Right ventricle myocardium inferior (tissue), 1 donor: ENCODE measurements at places on chromosomes 7 and 10.
A peak's percentile ranks its signal among the peaks of the same experiment; 100 is the strongest.

DNA sequence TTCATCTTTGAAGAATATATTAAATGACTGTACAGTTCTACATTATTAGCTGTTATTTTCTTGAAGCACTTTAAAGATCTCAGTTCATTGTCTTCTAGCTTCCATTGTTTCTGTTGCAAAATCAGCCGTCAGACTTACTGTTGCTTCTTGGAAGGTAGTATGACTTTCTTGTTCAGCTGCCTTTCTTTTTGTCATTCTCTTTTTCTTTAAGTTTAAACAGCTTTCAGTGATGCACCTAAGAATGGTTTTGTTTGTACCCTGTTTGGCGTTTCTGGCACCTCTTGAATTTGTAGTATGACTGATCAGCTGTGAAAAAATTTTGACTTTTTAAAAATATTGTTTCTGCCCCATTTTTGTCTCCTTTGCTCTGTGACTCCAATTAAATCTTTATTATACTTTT lies 9.3 kb downstream of the MKLN1 start:
- no peak for DNase-seq

DNA sequence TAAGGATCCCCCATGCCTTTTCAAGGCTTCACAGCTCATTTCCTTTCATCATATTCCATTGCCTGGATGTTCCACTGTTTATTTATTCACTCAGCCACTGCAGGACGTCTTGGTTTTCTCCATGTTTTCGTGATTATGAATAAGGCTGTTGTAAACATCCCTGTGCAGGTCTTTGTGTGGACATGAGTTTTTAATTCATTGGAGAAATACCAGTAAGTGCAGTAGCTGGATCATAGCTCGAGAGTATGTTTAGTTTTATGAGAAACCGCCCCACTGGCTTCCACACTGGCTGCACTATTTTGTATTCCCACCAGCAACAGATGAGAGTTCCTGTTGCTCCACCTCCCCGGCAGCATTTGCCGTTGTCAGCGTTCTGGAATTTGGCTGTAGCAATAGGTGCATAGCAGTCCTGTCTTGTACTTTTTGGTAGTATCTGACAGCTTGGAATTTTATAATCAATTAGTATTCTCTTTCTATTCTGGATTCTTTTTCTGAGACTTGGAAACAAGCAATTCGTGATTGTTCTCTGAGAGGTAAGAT lies 269.9 kb upstream of the PITRM1 start:
- DNase-seq: no peak

GRCh38 chr7:135933509-135934188 lies 43.5 kb downstream of the MTPN start:
- DNase-seq: no peak

DNA sequence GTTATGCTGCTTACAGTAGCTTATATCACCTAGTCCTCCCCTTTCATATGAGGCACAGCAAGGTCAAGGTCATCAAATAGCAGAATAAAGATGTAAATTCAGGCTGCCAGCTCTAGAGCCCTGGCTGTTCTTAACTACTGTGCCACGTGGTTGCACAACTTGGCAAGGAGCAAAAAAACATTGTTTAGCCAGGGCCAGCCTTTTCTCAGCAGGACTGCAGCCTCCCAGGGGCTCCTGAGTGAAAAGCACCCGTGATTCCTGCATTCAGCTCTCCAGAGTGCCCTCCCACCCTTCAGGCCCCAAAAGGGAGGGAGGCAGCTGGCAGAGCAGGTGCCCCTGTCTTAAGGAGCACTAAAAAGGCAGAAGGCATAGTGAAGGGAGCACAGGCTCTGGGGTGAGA lies 31.8 kb upstream of the TM9SF3 start:
- no peak for DNase-seq

- no peak for DNase-seq
Observed at GRCh38 chr7:150927956-150928344, 50.2 kb downstream of the KCNH2 start.

DNA sequence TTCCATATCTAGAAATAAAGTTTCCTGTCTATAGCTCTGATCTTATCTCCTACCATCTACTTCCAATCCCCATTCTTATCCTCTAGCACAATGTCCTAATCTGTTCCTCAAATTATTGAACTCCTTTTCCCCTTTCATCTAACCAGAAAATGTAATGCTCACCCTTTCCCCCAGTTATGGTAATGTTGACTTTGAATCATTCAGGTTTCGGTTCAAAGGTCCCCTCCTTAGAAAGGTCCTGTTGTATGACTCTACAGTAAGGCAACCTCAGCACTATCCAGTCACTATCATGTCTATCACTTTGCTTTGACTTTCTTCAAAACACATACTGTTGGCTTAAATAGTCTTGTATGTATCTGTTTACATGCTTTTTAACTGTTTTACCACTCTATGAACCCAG lies 264.2 kb upstream of the PCDH15 start:
- no peak for DNase-seq

GRCh38 chr7:102425639-102426267 lies 7.6 kb upstream of the ORAI2 start:
- peak; percentile 86 for DNase-seq

DNA sequence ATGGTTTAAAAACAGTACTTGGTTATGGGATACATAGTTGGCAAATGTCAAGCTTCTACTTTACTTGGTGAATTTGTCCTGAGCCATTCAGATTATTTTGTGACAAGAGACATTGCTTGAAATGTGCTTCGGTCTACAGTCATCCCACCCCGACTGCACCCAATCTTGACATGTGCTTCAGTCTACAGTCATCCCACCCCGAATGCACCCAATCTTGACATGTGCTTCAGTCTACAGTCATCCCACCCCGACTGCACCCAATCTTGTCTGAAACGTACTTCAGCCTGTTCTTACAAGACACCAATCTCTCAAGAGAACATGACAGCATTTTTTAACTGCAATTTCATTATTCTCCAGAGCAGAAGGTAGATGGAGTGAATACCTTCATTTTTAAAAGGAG lies 47.8 kb downstream of the PRKCQ start:
- DNase-seq: no peak

DNA sequence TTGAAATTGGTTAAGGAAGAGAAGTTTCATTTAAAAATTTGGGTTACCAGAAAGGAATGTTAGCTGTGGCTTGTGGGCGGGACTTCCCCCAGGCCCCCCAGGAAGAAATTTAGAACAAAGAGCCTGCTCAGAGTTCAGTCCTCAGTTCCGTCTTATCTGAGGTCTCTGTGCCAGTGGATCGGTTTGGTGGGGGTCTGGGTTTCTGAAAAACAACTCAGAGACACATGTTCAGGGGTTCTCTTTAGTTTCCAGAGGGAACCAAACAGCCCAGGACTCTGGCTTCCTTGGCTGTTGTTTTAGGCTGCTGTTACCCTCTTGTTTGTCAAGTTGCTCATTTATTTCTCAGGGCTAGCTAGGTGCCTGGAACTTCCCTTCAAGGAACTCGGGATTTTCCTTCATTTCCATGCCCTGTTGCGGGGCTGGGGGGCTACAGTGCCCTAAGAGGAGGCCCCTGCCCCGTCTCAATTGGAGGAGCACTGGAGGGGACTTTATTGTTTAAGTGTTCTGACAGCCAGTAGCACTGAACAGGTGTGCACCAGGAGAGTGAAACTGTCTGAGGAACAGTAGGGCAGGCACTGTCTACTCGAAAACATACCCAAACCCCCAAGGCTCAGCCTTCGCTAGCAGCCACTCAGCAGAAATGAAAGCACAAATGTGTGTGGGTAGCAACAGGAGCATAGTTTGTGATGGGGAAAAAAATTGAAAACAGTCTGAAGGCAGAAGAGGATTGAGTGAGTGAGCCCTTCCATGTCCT lies 59.9 kb downstream of the ALOX5 start:
- DNase-seq: no peak

DNA sequence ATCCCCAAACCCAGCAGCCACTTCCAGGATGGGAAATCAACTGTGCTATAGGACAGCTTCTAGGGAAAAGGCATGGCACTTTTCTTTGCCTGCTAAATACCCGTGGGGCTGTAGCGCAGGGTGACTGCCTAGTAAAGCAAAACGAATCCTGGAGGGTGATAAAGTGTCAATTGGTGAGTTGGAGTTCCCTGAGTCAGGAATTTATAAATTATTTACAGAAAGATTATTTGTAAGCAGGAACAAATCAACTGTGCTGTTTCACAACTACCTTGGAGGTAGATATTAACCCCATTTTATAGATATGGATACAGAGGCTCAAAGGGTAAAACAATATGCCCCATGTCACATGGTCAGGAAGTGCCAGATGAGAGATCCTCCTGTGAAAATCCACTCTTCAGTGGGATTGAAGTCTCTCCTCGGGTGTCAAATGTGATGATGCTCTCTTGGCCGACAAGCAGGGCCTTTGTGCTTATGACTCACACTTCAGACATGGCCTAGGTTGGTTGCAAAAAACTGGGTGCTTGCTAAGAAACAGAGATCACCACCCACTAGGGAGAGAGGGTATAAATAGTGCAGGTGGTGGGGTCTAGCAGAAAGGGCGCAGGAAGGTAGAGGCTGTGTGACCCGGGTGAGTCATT lies 383.2 kb upstream of the ZMIZ1 start:
- no peak for DNase-seq
